Upper lobe of left lung (tissue), 6 donors: ENCODE measurements at places on chromosomes 13 and 19.

DNA sequence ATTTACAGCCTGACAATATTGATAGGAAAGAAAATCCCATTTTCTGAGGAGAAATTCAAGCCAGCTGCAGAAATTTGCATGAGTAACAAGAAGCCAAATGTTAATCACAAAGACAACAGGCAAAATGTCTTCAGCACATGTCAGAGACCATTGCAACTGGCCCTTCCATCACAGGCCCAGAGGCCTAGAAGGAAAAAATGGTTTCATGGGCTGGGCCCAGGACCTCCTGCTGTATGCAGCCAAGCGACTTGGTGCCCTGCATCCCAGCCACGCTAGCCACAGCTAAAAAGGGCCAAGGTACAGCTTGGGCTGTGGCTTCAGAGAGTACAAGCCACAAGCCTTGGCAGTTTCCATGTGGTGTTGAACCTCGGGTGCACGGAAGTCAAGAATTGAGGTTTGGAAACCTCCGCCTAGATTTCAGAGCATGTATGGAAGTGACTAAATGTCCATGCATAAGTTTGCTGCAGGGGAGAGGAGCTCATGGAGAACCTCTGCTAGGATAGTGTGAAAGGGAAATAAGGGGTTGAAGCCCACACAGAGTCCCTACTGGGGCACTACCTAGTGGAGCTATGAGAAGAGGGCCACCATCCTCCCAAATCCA lies 1474.0 kb downstream of the PCDH9 start:
- no peak for DNase-seq

DNA sequence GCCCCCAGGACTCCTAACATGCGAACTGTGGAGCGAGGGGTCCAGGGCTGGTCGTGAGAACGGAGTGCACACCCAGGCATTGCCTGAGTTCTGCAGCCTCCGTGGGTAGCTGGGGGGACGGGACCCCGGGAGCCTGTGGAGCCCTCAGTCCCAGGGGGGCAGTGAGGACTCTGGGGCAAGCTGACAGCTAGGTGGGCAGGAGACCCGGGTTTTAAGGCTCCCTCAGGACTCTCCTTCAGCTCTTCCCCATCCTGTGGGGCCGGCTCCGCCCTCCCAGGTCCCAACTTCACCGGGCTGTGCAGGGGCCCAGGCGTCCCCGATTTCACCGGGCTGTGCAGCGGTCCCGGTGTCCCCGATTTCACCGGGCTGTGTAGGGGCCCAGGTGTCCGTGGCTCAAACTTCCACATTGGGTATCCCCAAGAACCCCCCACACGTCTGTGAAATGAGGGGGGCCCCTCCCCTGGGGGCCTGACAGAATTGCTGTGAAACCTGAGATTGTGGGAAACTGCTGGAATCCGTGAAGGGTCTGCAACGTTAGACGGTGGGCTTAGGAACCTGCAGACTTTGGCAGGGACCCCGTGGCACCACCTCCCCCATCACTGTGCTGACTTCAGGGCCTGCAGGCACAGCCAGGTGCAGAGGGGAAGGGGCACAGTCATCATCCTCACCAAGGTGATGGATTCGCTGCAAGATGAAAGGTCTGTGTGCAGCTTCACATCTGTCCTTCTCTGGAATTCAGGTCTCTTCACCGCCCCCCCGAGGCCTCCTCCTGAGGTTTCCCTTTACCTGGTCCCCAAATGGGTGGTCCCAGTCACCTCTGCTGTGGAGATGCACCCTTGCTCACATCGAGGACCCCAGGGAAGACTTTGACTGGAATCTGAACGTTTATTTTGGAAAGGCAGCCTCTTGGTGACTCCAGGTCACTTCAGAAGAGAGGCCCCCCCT lies 73.2 kb upstream of the MCF2L start:
- peak; percentile 52 for DNase-seq

DNA sequence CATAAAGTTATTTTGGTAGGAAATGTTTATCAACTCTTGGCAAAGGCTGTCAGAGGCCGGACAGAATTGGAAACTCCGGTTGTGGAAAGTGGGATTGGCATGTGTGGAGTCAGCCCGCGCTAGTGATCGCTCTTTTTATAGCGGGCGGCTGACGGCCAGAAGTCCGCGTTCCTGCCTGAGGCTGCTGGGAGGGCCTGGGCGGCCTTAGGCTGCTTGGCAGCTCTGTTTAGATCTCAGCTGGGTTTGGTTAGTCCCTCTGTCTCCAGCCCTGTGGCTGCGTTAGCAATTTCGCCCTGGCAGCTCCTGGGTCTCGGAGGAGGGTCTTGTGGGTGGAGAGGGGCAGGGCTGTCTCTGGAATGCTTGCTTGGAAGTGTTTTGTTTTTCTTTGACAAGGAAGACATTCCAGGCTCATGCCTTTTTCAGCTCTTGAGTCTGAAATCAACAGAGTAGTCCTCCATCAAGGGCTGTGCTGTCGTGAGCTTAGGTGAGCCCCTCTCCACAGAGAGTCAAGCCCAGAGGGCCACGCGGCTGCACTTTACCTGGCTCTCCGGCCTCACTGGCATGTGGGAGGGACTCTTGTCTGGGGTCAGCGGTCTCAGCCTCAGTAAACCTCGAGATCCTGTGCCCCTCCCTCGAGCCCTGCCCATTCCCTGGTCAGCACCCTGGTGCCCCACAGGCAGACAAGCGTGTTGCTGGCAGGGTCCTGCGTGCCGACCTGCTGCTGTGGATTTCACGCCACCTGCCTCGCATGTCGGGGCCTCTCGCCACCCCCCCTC lies 22.5 kb downstream of the DOT1L start:
- peak; percentile 83 for DNase-seq

GRCh38 chr13:100323937-100324336 lies 235.0 kb downstream of the PCCA start:
- DNase-seq: no peak

DNA sequence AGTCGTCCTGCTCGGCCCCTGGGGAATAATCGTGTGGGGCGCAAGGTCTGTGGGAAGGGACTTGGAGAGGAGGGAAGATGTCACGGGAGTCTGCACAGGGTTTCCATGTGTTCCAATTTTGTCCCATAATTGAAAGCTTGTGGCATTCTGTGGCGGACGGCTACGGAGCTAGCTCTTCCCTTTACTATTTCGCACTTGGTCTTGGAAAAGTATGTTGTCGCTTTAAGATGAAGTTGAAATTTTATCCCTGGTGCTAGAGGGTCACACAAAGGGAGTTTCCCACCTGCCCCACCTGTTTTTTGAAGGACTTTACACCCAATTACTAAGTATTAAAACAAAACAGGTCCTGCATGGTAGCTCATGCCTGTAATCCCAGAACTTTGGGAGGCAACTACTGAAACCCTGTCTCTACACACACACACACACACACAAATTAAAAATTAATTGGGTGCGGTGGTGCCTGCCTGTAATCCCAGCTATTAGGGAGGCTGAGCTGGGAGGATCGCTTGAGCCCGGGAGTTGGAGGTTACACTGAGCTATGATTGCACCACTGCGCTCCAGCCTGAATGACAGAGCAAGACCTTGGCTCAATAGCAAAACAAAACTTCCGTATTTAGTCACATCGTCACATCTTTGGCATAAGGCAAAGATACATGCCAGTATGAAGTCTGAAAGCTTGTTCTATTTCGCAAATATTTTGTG lies 967 bp upstream of the TPT1 start:
- DNase-seq: peak; percentile 72

DNA sequence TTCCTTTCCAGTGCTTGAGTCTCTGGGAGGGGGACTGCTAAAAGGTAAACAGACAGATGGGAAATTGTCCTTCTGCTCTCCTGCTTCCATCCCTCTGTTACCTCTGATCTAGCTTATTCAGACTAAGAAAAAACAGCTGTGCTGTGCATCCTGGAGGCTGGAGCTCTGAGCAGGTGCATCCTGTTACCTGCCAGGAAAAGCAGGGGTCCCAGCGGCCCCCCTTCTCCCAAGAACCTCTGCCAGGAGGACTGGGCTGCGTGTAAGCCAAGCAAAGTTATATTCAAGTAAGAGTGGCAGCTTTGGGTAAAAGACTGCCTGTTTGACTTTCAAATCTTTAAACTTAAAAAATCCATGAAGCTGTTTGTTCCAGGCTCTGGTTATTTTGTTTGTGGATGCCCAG lies 75.1 kb downstream of the C13orf42 start:
- DNase-seq: no peak

DNA sequence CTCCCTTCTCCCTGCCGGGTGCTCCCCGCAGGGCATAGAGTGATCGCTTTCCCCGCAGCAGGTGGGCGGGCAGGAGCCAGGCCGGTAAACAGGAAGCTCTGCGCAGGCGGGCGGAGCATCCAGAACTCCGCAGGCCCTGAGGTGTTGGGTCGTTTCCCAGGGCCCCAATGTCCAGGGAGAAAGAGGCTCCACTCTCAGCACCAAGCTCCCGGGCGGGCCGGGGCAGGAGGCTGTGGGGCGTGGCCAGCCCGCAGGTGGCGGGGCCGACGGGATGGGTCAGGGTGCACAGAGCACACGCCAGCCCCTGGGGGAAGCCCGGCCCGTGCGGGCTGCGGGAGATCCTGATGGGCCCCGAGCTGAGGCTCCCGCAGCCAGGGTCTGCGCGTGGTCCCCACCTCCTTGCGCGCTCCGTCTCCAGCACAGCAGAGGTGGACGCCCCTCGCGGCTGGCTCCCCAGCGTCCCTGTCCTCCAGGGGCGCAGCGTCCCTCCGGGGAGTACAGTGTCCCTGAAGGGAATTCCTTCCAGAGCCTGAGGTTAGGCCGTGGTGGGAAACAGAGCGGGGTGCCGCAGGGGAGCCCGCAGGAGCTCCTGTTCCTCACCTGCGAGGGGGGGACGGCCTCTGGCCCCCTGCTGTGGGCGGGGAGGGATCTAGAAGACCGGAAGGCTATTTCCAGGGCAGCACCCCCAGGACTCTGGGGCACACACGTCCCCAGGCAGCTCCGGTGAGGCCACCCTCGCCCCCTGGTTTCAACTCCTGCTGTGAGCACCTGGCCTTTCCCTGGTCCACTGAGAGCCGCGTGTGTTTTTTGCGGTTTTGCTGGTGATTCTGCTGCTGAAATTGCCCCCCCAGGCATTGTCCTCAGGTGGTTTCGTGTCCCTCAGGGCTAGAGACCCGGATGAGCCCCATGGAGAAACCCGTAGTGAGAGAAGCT lies 12.2 kb downstream of the PIP5K1C start:
- DNase-seq: peak; percentile 49

DNA sequence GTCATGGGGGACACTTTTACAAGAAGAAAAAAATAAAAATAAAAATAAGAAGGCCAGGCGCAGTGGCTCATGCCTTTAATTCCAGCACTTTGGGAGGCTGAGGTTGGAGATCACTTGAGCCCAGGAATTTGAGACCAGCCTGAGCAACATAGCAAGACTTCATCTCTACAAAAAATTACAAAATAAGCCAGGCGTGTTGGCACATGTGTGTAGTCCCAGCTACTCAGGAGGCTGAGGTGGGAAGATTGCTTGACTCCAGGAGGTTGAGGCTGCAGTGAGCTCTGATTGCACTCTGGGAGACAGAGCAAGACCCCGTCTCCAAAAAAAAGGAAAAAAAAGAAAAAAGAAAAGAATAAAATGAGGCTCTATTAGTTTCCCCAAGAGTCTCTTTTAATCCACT lies 157.0 kb downstream of the PTPRS start:
- no peak for DNase-seq

DNA sequence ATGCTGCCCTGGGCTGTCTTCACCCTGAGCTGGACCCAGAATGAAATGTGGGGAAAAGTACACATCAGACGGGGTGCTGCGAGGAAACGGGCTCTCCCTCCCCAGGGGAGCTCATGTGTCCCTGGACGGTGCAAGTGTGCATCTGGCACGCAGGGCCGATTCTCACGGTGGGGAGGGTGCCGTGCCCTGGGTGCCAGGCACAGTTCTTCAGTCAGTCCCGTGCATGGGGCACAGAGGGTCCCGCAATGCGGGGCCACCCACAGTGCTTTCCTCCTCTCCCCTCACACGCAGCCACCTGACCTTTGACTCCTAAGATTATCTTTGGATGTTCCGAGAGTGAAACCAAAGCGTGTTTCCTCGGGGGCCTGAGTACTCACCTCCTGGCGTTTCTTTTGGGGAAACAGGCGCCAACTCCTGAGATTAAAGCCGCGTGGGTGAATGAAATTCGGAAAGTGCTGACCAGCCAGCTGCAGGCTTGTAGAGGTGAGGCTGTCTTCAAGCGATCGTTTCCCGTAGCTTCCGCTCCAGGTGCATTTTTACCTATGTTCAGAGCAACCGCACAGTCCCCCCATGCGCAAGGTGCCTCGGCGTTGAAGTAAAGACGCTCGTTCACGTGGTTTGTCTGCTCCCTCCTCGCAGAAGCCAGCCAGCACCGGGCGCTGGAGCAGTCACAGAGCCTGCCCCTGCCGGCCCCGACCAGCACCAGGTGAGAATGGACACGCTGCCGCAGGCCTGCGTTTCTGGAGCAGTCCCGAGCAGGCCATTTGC lies 17.5 kb upstream of the F7 start:
- DNase-seq: no peak

DNA sequence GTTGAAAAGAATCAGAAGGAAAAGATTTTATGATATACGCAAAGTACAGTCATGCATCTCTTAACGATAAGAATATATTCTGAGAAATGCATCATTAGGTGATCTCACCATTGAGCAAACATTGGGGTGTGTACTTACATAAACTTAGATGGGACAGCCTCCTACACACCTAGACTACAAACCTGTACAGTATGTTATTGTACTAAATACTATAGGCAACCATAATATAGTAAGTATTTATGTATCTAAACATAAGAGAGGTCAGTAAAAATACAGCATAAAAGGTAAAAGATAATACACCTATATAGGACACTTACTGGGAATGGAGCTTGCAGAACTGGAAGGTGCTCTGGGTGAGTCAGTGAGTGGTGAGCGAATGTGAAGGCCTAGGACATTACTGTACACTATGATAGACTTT lies 254.6 kb downstream of the SPRY2 start:
- DNase-seq: no peak

DNA sequence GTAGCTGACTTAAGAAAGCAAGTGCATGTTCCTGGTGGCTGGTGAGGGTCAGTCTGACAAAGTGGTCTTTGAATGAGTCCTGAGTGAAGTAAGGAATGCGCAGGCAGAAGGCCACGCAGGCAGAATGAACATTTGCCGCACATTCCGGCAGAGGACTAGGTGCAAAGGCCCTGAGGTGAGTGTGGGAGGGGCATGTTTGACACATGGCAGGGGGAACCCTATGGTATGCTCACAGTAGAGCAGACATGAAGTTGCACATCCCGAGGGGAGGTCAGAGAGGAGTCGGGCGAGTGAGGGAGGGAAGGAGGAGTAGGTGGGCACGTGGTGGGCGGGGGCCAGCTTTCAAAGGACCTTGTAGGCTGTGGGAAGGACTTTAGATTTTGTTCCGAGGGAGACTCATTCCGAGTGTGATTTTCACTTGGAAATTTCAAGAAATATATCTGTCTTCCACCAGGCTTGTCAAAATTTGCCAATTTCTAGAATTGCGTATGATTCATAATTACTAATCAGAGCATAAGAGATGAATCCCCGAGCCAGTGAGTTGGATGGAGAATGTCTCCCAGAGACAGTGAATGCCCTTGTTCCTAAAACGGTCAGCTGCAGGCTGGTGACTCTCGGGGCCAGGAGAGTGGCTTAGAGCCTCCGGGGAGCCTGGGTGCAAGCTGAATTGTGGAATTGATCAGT lies 40.3 kb downstream of the ERICH6B start:
- DNase-seq: no peak

DNA sequence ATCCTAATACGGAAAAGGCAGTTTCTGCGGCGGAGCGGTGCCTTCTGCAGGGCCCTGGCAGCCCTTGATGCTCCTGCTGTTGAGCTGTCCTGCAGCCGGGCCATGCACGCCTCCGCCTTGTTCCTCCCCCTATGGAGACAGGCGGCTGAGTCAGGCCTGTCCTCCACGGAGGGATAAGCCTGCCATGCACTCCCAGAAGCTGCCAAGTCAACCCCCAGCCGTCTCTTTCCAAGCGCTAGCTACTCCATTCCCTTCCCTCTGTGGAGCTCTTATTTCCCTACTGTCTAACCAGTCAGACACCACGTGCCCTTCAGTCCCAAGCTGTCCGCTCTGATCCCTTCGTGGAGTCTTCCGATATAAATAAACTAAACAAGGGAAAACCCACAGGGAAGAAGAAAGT lies 197.0 kb downstream of the COL4A1 start:
- DNase-seq: no peak
